GM03348 (cell line): ENCODE measurements at places on chromosomes 1 and 21.
A peak's percentile ranks its signal among the peaks of the same experiment; 100 is the strongest.

GRCh38 chr1:147924813-147925212, 3.4 kb upstream of the GPR89B start:
- DNase-seq: no peak

DNA sequence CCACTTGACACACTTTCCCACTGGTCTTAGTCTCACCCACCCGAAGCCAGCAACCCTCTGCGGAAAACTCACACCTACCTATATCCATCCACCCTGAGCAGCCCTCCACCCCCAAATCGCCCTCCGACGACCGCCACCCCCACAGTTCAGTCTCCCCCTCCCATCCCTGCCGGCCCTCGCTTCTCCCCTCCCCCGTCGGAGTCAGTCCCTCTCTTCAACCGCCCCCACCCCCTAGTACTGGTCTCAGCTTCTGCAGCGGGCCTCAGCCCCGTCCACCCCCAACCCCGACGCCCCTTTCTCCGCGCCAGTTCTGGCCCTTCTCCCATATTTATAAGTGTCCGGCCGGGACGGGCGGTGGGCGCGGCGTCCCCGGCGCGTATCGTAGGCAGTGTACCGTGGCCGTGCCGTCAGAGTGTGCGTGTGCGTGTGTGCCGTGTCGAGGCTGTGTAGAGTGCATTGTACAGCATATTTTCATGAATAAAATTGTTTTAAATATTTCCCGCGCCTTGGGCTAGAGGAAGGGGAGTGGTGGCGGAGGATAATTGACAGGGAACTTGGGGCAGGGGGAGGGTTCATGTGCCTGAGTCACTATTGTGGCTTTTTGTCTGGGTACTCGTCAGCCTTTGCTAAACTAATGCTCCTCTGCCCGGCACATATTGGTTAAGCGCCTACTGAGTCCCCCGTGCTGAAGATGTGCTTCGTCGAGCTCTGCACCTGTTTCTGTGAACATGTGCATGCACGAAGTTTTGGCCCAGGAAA, 22.0 kb downstream of the FOXO6 start:
- DNase-seq: peak; percentile 84

GRCh38 chr1:108708691-108709660, 3.7 kb upstream of the FNDC7 start:
- no peak for DNase-seq

DNA sequence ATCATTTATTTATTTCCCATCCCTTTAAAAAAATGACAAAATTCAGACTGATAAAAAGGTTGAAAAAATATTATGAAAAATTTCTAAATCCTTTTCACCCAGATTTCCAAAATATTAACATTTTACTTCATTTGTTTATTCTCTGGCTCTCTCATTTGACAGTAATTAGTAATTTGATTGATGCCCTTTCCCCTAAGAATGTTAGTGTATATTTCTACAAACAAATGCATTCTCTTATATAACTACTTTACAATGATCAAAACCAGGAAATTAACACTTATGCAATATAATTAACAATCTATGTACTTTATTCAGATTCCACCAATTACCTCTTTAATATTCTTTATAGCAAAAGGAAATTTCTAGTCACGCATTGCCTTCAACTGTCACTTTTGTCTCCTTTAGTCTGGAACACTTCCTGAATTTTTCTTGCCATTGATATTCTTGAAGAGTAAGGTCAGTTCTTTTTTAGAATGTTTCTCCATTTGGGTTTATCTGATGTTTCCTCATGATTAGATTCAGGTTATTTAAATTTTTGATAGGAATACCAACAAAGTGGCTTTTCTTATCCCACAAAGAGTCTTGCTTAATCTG, 3.9 kb downstream of the CD53 start:
- no peak for DNase-seq

- no peak for DNase-seq
These were observed 1.0 kb upstream of the F11R start for GRCh38 chr1:161021970-161022353.

- no peak for DNase-seq
These were observed 79.1 kb downstream of the RGS21 start for GRCh38 chr1:192395895-192396294.

DNA sequence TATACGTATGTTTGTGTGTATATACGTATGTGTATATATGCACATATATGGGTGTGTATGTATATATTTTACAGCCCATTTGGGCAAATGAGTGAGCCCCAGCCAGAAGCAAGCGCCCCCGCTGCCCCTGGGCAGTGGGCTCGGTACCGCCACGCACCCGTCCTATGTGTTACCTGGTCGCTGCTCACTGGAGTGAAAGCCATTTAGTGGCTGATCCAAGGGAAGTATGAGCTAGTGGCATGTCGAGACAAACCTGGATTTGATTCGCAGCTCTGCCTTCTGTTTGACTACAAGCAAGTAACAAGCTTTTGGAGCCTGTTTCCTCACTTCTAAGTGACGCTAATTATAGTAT, 35.8 kb upstream of the JAK1 start:
- no peak for DNase-seq
